Hypothalamus (tissue), 51 donors: ENCODE measurements at places on chromosomes 6 and 20.
A peak's percentile ranks its signal among the peaks of the same experiment; 100 is the strongest.

GRCh38 chr6:56524891-56525703, 117.6 kb downstream of the DST start:
- DNase-seq: no peak

DNA sequence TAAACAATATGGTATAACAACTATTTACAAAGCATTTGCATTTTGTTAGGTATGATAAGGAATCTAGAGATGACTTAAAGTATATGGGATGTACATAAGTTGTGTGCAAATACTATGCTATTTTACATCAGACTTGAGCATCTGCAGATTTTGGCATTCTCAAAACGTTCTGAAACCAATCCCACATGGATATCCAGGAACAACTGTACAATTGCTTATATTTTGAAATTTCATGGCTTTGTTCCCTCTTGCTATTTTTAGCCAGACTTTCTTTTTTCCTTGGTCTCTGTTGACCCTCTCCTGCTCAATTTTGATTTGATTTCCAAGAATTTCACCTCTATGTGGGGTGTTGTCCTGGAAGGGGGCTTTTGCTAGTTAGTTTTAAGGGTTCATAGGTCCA, 32.9 kb upstream of the UST start:
- DNase-seq: no peak

DNA sequence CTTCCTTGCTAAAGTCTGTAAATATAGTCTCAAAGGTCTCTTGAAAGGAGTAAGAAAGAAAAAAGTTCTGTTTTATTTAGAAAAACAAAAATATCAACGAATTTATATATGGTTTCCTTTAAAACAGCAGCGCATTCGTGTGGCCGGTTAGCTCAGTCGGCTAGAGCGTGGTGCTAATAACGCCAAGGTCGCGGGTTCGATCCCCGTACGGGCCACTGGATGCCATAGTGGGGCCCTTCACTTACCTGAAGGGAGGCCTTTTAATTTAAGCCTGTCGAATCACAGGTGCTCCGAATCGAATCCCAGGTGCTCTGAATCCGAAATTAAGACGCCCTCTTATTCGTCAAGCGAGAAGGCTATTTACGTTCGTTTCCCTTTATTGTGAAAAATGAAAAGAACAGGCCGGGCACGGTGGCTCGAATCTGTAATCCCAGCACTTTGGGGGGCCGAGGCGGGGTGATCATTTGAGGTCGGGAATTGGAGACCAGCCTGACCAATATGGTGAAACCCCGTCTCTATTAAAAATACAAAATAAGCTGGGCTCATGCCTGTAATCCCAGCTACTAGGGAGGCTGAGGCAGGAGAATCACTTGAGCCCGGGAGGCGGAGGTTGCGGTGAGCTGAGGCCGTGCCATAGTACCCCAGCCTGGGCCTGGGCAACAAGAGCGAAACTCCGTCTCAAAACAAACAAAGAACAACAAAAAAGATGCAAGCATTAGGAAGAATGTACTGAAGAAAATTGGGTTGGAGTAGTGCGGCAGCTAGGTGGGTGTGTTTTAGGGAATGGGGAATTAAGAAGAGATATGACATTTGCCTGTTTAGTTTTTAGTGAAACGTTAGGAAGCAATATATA, 195.8 kb upstream of the ZNF184 start:
- DNase-seq: peak; percentile 7

DNA sequence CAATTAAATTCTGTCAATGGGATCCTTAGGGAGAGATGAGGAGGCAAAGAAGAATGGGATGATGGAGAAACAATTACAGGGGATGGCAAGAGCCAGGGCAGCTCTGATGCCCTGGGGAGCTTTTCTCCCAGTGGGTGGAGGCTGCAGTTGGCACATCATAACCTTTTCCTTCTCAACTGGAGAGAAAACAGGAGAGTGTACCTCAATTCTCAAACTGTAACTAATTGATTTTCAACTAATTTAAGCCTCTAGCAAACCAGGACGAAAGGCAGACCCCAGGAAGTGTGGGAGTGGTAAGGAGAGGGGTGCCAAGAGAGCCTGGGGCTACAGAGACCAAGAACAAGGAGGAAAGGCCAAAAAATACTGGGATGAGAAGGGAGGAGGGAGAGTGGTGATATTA, 5.7 kb downstream of the BMP5 start:
- no peak for DNase-seq

DNA sequence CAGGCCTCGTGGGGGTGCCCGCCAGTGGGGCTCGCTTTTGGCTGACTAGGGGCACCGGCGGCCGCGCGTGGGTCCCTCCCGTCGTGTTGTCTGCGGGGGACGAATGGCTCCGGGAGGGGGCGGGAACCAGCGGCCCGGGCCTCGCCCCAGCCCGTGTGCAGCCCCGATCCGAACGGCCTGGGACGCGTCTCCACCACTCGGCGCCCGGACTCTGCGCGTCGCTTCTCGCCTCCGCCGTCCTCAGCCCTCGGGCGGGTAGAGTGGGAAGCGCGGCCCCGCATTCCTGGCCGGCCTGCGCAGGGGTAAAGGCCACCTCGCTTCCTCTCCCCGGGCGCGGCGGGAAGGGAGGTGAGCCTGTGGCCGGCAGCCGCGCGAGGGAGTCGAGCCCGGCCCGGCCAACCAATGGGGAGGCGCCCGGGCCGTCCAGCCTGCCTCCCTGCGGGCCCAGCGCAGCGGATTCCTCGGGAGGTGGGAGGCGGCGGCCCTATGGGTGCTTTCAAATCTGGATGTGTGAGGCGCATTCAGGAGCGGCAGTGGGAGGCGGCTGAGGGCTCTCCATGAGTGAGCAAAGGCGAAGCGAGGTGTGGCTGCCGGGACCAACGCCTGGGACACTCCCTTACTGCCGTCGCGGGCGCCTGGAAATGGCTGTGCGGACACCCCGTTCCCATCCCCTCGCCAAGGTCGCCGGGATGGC, 1.1 kb upstream of the ZBTB46 start:
- DNase-seq: no peak

- no peak for DNase-seq
Observed at GRCh38 chr20:60257671-60258070, 299.4 kb downstream of the CDH26 start.

- no peak for DNase-seq
Observed at GRCh38 chr6:155400654-155400965, 55.0 kb downstream of the NOX3 start.

DNA sequence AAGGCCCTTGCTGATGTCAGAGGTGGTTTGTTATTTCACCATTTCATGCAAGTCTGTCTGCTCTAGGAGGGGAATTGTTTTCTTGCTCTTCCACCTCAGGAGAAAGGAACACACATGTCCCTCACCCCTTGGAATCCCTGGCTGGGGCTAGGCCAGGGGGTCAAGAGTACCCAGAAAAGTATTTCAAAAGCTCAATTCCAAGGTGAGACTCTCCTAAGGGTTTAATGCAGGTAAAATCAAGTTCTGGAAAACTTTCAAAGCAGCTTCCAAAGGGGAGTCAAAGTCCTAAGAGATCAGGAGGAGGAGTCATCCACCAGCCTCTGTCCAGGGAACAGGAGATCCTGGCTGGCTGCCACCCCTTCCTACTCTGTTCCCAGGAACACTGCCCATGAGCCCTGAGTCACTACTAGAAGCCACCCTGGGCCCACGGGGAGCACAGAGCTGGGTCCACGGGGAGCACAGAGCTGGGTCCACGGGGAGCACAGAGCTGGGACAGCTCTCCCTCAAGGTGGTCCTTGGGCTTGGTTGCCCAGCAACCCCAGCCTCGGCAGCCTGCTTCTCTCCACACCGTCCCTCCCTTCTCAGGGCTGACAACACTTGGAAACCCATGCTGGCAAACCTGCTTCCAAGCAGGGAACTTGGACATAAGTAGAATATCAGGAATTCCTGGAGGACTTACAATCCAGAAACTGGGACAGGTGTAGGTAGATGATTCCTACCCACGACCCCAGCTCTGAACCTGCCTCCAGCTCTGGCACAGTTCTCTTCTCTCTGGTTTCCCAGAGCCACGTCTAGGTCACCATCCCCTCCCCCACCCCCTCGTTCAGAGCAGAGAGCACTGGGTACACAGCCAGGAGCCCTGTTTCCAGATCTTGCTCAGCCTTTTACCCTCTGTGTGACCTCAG, 35.3 kb upstream of the CDKN1A start:
- DNase-seq: no peak

- DNase-seq: no peak
Observed at GRCh38 chr6:158894193-158894592, 75.0 kb upstream of the EZR start.

GRCh38 chr20:44552050-44552449, 30.2 kb upstream of the SERINC3 start:
- no peak for DNase-seq

DNA sequence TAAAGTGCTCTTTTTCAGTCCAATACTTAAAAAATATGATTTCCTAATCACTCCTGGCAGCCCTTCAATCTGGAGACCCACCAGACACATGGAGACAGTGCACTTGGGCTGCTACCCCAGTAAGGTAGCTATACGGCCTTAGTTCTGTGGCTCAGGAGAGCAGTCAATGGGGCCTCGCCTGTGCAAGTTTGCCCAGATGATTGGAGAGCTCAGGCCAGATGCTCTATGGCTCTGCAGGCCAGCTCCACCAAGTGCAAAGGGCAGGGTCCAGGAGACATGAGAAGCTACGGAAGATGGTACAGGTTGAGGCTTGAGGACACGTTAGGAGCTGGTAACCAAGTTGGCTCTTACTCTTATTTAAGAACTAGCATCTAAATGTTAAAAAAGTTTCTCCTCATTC, 30.7 kb downstream of the STK38 start:
- no peak for DNase-seq

DNA sequence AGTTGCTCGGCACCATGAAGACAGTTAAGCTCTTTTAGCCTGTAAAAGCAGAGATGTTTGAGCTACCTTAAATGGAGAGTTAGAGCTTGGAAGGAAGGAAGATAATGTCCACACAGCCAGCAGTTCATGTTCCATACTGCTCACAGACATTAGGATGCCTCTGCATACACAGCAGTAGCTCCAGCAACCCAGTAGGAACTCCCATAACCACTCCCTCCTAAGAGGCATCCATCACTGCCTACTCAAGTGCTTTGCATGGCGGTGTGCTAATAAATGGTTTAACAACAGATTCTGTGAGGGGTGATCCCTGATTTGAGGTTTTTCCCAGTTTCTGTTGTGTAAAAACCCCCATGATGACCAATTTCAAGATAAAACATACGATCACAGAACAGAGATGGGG, 286.4 kb downstream of the HACE1 start:
- no peak for DNase-seq

GRCh38 chr6:150719831-150720230, 120.1 kb downstream of the PLEKHG1 start:
- DNase-seq: no peak
